ENCODE measurements at places on chromosomes 7 and 10.

GRCh38 chr10:101070098-101070497 is 8.3 kb downstream of the KAZALD1 start:
- no peak for DNase-seq

GRCh38 chr7:98186452-98187137 is 24.6 kb upstream of the BHLHA15 start:
- no peak for DNase-seq

DNA sequence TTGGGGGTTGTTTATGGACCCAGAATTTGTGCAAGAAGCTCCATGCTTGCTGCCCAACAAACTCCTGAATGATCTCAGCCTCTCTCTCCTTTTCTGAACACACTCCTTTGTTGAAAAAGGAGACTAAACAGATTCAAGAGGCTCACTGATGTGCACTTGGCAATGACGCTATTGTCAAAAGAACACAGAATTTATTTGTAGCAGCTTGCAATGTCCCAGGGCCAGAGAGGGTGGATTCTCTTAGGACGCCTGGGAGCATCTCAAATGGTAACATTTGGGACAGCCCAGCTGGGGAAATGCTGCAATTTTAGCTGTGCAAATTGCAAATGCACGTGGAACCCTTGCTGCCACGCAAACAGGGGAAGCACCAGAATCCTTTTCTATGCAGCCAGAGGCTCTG is 79.9 kb downstream of the GPR26 start:
- no peak for DNase-seq

DNA sequence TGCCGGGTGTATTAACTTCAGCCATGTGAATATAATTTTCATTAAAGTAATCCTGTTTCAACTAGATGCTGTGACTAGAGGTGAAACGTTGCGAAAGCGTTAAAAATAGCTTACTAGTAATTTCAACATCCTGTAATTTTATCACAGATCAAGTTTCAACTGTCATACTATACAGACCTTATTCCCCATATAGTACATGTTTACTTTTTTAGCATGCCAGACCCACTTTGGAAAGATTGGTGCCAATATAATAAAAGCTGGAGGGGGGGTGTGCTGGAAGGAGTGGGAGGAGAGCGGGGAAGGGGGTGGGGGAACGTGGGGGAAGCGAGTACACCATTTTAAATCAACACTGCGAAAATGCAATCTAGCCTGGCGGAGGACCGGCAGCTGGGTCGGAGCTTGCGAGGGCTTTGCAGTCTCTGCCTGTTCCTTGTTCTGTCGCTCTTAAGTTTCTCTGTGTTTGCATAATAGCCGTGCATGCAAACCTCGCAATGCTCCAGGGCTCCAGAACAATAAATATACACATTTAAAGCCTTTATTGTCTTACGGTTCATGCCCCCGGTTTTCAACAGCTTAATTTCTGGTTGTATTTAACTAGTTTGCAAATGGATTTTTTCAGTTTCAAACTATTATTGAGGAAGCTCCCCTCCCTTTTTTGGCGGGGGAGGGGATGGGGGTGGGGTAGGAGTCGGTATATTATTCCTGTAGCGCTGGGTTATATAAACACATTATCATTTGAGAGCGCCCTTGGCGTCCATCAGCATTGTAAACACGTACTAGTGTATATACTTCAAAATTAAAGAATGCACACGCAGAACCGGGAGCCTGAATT is 1.3 kb upstream of the ARID5B start:
- DNase-seq = no peak

DNA sequence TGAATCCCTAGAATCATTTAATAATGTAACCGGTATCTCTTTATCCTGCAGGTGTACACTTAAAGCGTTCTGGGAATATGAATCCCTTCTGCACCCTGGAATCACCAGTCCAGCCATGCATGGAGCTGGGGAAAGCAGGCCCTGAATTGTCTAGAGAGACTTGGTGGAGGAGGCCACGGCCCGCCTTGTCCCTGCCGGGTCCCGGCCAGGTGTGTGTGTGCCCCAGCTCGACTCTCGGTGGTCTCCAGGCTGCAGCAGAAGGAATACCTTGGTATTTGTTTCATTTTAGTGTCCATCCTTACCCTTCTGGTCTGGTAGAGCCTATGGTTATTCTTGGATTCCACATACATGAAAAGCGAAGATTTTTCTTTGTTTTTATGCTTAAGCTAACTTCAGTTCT is 58.1 kb downstream of the PRPF18 start:
- no peak for DNase-seq

DNA sequence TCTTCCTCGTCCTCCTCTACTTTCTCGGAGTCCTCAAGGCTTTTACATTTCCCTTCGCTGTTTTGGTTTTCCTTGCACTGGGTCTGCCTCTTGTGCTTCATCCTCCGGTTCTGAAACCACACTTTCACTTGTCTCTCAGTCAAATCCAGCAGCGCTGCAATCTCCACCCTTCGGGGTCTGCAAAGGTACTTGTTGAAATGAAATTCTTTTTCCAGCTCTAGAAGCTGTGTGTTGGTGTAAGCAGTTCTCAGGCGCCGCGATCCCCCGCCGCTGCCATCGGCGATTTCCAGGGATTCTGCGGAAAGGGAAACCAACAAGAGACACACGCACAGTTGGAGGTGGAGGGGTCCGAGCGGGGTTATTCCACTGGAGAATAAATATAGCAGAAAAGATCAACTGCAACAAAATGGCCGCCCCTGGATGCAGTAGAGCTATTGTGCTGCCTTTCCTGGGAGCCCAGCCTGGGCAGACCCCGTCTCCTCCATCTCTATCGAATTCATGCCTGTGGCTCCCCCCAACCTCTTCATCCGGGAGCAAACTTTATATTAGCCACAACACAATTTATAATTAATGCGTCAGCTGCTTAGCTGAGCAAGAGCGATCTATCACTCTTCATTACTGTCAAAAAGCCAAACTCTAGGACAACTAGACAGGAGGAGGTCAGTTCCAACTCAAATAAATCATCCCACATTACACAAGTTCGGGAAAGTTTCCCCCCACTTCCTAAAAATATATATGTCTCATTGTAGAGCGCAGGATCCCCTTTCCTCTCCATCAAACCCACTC is 1.1 kb downstream of the HOXA2 start:
- no peak for DNase-seq

GRCh38 chr7:17771901-17772408 is 168.3 kb downstream of the SNX13 start:
- DNase-seq = no peak

GRCh38 chr7:20793694-20794394 is 7.2 kb upstream of the SP8 start:
- DNase-seq = no peak

DNA sequence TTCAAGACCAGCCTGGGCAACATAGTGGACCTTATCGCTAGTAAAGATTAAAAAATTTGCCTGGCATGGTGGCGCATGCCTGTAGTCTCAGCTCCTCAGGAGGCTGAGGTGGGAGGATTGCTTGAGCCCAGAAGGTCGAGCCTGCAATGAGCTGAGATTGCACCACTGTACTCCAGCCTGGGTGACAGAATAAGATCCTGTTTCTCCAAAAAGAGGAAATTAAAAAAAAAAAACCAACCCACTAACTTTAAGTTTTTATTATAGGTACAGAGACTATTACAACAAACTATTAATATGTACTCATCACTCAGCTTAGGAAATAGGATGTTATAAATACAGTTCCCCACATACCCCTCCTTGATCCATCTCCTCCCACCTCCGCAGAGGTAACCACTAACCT is 30.2 kb downstream of the DHTKD1 start:
- DNase-seq = no peak

DNA sequence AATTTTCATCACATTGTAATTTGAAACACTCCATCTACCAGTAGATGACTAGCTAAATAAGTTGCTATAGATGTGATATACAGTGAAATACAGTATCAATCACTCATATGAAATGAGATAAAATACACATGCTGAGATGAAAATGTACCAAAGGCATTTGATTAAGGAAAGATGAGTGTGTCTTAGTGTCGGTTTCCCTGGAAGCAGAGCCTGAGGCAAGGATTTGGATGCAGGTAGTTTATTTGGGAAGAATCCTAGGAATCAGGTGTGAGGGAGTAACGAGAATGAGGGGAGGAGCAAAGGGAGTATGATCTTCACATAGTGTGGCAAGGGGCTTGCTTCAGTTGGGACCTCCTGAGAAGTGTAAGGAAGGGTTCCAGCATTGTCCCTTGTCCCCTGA is 188.2 kb upstream of the CTBP2 start:
- no peak for DNase-seq

DNA sequence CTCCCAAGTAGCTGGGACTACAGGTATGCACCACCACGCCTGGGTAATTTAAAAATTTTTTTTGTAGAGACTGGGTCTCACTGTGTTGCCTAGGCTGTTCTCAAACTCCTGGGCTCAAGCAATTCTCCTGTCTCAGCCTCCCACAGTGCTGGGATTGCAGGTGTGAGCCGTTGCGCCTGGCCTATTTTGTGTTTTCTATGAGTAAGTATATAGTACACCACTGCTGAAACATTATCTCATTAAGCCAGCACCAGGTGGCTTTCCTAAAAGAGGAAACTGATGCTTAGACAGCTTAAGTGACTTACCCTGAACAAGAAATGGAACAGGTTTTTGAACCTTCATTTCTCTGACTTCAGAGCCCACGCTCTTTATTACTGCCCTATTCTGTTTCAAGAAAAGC is 7.8 kb upstream of the PTPN12 start:
- DNase-seq = no peak

DNA sequence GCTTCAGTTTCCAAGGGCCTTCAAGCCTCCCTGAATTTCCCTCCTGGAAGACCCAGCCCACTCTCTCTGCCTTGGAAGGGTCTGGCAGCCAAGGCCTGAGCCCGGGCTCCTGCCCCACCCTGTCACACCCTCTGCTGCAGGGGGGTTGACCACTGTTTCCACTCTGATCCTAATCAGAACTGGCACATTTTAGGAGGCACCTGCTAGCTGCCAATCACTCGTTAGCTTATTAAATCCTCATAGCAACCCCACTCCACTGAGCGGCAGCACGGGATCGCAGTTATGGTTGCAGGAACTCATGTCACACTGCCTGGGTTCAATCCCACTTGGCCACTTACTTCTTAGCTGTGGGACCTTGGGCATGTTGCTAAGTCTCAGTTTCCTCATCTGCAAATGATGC is 12.9 kb downstream of the HSPB1 start:
- DNase-seq = no peak

- no peak for DNase-seq
Measured at GRCh38 chr10:27391916-27392315, 112.2 kb upstream of the RAB18 start.

DNA sequence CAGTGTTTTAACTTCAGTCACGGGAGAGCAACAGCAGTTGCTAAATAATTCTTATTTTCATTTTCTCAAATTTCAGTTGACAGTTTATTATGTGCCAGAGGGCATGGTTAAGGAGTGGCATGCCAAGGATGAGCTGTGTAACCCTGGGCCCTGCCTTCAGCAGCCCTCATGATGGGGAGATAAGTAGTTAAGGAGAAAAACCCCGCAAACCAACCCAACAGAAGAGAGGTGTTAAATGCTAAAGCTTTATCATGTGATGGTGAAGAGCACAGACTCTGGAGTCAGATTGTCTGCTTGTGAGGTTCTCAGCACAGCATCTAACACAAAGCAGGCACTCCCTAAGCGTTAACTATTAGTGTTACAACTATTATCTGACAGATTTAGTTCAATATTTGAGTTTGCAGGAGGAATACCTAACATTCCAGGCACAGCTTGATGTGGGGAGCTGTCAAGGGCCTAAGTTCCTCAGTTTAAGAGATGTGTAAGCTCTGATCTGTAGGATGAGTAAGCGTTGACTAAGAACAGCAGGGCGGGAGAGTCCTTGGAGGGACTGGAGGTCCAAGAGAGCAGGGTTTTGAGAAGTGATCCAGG is 29.6 kb downstream of the STAM start:
- no peak for DNase-seq

- DNase-seq = no peak
Measured at GRCh38 chr10:79072994-79073645, 4.4 kb downstream of the ZMIZ1 start.

DNA sequence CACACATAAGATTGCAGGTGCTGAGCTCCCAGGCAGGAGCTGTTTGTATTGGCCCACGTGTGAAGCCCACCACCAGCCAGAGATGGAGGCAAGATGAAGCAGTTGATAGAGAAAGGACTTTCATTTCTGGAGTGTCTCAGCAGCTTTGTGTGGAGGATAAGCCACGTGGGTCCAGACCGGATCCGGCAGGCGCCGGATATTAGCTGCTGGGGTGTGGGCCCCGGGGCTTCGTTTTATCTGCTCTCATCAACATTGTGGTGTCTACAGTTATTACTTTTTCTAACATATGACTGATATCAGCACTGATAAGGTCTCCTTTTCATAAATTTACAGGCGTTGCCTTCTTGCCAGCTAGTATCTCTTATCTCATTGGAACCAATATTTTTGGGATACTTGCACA is 25.5 kb downstream of the SLC18A2 start:
- no peak for DNase-seq

GRCh38 chr10:56091872-56092271 is 269.2 kb downstream of the ZWINT start:
- no peak for DNase-seq

DNA sequence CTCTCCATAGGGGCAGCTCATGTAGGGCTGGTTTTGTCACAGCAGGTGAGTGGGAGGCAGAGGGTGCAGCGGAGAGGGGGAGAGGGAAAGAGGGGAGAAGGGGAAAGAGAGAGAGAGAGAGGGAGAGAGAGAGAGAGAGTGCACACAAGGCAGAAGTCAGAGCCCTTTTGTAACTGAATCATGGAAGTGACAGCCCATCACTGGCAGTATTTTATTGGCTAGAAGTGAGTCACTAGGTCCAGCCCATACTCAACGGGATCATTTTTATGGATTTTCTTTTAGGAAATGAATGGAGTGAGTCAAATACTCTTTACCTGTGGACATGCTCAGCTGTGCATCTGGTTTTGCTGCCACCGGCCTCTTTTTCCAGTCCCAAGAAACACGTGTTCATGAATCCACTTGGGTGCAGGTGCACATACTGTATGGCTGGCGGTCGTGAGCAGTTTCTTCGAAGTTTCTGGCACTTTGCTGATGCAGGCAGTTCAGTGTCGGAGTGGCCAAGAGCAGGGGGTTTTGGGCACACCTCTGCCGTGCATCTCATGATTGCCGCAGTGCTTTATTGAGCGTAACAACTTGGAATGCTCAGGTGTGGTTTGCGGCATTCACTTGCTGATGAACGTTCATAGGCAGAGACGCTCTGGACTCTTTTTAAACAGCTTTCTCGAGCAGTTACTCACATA is 40.3 kb downstream of the DOCK1 start:
- no peak for DNase-seq

DNA sequence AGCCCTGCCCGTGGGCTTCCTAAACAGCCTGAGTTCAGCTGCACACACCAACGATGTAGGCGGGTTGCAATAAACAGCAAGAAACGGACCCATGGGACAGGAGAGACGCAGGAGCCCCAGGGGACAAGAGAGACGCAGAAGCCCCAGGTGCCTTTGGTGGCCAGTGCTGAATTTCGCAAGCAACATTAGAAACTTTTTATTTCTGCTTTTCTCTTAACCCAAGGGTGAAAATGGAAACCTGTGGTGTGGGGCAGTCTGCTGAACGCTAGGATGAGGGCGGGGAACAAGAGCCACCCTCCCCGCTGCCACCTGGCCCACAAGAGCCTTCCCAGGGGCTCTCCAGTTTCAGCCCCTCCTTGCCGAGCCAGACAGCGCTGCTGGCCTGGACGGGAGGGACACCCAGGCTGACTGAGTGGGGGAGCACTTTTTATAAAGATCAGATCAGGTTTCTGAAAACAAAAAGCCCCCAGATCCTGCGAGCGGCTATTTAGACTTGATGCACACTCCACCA is 20.0 kb upstream of the GPR146 start:
- no peak for DNase-seq

GRCh38 chr7:140146574-140146973 is 30.2 kb downstream of the KDM7A start:
- no peak for DNase-seq

Measured in stimulated activated CD4-positive, alpha-beta T cell treated with anti-CD3 and anti-CD28 coated beads, TNF-alpha, amount 100 ng/mL, for 4 hours (primary cell).